ENCODE measurements at places on chromosomes 4 and X.

GRCh38 chr4:92483341-92483740 lies 179.6 kb downstream of the GRID2 start:
- DNase-seq, result no peak

- no peak for DNase-seq
Observed at GRCh38 chrX:150348365-150348764, 14.8 kb upstream of the MAMLD1 start.

- DNase-seq, result peak; percentile 32
Observed at GRCh38 chrX:154401918-154402621, 3.9 kb downstream of the RPL10 start.

- DNase-seq, result peak; percentile 21
Observed at GRCh38 chrX:101619364-101619763, 1.6 kb upstream of the ARMCX6 start.

GRCh38 chr4:99383399-99383798 lies 30.9 kb upstream of the ADH1C start:
- DNase-seq, result no peak

GRCh38 chr4:186820391-186820891 lies 96.8 kb upstream of the FAT1 start:
- DNase-seq, result peak; percentile 33
